ENCODE measurements at places on chromosomes 2 and 18.

DNA sequence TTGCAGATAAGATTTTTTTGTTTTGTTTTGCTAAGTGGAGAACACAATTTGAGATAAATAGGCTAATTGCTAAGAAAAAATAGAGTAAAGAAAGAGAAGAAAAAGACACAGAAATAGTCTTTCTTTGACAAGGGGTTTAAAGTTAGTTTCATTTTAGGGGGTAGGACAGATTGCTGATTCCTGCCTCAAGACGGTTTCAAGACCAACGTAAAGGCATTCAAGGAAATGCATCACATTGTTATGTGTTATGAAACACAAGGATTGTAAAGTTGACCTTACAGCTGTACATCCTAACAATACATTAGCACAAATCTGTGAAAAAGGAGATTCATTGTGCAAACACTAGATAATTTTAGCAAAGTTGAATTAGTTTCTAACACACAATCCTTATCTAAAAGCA, 22.7 kb upstream of the ETAA1 start:
- DNase-seq: no peak

- DNase-seq: no peak
Observed at GRCh38 chr2:216516730-216517350, 18.2 kb downstream of the RPL37A start.

- DNase-seq: no peak
Observed at GRCh38 chr2:88885275-88885674, 193.8 kb downstream of the RPIA start.

DNA sequence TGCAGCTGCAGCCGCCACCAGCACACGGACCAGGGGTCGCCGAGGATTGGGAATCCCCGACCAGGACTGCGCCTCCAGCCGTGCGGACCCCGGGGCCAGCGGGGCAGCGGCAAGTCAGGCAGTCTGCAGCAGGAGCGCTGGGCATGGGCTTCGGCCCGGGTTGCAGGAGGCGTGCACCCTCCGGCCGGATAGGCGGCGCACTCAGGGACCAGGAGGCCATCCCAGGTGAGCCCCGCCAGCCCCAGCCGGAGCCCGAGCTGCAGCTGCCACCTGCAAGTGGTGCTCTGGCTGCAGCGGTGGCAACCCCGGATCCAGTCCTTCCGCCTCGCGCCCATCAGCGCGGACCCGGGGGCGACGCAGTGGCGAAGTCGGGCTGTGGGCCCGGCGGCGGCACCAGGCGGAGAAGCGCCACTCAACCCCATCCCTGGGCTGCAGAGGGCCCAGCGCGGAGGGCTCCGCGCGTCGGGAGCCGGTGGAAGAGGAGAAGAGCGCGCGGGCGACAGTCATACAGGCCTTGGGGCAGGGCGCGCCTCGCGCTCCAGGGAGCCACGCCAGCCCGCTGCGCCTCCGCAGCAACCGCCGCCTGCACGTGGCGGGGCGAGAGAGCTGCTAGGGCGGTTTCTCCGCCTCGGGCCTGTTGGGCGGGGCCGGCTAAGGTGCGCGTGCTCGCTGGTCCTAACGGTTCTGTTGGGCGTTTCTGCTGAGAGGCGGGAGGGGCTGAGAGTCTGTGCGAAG, 73.8 kb downstream of the RPIA start:
- DNase-seq: no peak

Data from SJSA1 (cell line).